Smooth muscle cell of the brain vasculature (primary cell): ENCODE measurements at places on chromosomes 11 and 22.

- no peak for DNase-seq
Observed at GRCh38 chr22:42418811-42419242, 13.4 kb downstream of the NFAM1 start.

GRCh38 chr11:85847436-85847835 lies 7.7 kb upstream of the CCDC83 start:
- DNase-seq = no peak

DNA sequence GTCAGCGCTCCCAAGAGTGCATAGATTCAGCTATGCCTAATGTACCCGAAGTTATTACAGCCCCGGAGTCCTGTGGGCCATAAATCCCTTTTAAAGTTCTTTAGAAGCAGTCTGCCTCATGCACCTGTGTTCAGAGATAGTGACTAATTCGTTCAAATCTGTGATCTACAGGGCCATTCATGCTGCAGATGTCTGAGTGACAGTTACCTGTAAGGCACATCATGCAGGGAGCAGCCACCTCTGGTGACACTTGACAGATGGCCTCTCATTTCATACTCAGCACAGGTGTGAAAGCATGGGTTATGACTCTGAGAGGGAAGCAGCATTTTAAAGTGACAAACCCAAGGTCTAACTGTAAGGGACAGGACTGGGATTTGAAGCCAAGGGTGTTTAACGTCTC lies 2.4 kb upstream of the E2F8 start:
- DNase-seq = no peak

DNA sequence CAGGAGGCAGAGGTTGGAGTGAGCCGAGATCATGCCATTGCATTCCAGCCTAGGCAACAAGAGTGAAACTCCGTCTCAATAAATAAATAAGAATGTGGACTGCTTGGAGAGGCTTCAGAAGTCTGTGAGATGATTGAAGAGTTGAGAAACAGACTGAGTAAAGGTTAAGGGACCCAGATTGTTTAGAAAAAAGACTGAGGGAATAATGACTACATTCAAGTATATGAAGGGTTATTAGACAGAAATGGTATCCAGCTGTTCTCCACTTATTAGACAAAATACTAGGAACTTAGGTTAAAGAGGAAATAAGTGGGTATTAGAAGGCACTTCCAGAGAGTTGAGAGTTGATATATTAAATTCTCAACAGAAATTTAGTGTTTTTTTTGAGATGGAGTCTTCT lies 10.5 kb upstream of the YAP1 start:
- DNase-seq = no peak

DNA sequence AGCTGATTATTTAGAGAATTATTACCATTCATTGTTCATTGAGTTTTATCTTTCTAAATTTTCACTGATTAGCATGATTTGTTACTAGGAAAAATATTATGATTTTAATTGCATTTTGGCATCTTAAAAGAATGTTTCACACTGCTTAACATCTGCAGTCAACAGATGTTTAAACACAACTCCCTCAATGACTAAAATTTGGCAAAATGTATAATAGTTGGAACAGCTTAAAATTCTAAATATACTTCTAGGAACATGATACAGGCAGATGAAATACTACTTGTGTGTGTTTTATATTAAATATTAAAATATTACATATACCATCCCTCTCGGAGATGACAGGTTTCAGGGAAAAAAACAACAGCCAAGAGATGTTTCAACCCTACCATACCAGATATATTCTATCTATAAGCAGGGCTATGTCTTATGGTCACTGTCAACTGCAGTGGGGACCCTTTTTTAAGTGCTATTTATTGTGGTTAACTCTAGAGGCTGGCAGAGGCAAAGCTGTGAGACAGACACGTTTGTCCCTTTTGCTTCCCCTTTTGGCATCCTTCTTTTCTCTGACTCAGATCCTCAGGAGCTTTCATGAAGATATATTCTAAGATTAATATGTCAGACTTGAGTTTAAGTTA lies 81.9 kb downstream of the BDNF start:
- no peak for DNase-seq
